ENCODE measurements at places on chromosomes 5 and 9. TPM values are rescaled to one million over a fixed set of nuclear protein-coding genes. Genes with fewer than 3 reads are reported as not detected.
A peak's percentile ranks its signal among the peaks of the same experiment; 100 is the strongest.

The ANKDD1B gene
- total RNA-seq, result 0.43 TPM

DNA sequence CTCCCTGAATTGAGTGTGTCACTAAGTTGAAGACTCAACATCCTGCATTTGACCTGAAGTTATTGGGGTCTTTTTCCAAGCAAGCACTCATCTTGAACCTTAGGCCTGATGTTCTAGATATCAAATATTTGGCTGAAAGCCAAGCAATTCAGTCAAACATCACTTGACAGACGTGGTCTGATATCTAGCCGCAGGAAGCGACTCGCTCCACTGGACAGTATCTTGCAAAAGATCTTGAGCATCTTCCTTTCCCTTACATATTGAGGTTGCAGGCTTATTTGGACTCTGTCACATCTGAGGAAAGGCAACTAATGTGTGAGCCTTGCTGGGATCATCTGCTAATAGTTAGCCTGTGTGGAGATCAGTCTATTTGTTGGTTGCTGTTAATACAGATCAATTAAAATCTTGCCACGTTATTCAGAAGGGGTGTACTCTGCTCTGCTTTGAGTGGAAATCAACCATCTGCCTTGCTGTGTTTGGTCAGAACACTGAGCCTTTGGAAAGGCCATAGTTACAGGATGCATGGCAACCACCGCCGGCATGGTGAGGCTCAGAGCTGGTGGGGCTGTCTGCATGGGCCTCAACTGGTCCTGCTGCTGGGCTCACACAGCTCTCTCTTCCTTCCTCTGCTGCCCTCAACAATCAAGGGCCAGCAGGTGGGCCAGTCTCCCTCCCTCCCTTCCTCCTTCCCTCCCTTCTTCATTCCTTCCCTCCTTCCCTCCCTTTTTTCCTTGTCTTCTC, 166.9 kb upstream of the KLF9 start:
- no peak for DNase-seq

GRCh38 chr5:103389846-103390245, 131.3 kb downstream of the MACIR start:
- DNase-seq, result no peak

- no peak for DNase-seq
These were observed 12.2 kb upstream of the HMGCR start for GRCh38 chr5:75324791-75325190.

The RETREG1 gene
- 63.7 TPM for total RNA-seq

- no peak for DNase-seq
These were observed 8.9 kb downstream of the AGXT2 start for GRCh38 chr5:35038891-35039290.

DNA sequence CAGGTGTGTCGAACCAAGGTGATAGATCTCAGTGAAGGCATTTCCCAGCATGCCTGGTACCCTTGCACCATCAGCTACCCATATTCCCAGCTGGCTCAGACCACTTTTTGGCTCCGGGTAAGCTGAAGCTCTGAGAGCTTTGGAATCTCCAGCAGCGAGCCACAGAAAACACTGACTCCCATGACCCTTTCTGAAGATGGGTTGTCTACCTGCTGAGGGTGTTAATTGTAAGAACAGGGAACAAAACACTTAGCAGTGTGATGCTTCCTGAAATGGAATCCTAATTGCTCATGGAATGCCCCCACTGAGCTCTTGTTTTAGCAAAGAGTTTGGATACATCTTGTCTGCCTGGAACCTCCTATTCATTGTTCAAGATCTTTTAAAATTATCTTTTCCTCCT, 177.7 kb downstream of the PAPPA start:
- no peak for DNase-seq

GRCh38 chr9:128247226-128247803, 28.5 kb downstream of the GOLGA2 start:
- DNase-seq, result no peak

DNA sequence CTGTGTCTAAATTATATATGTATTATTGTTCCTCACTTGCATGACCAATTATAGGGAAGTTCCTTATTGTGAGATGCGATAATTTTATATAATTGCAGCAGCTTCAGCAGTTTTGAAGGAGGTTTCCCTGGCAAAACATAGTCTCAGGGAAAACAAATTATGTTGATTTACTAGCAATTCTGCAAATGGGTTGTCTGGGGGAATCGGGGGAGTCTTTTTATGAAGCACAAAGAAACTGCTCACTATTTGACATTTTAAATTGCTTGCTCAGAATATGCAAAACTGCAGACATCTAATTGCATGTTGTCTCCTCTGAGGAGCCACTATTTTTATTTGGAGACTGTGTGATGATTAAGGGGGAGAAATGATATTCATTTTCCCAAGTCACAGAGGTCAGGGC, 361.6 kb downstream of the YTHDC2 start:
- DNase-seq, result no peak

- DNase-seq, result no peak
These were observed 94.2 kb upstream of the ZNF618 start for GRCh38 chr9:113781896-113782295.

DNA sequence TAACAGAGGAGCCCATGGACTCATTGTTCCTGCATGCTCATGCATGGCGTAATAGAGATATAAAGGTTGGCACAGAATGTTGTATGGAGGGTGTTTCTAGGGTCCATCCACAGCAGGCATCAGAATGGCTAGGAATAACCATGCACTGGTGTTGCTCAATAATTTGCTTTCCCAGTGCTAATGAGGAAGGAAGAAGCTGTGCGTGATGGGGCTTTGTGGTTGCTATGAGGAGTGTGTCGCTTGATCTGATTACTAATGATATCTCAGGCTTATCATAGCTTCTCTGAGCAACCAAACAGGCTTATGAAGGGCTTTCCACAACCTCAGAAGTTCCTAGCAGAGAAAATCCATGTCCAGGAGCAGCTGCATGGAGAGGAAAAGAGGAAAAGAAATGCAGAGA, 151.3 kb upstream of the TRPC7 start:
- DNase-seq, result no peak

GRCh38 chr5:119409235-119409815, 43.0 kb upstream of the HSD17B4 start:
- no peak for DNase-seq

- DNase-seq, result no peak
These were observed 268.6 kb upstream of the ARRDC3 start for GRCh38 chr5:91651704-91652103.

GRCh38 chr5:104126980-104127379, 564.4 kb upstream of the NUDT12 start:
- DNase-seq, result no peak

GRCh38 chr5:158532739-158533138, 567.0 kb downstream of the EBF1 start:
- no peak for DNase-seq

DNA sequence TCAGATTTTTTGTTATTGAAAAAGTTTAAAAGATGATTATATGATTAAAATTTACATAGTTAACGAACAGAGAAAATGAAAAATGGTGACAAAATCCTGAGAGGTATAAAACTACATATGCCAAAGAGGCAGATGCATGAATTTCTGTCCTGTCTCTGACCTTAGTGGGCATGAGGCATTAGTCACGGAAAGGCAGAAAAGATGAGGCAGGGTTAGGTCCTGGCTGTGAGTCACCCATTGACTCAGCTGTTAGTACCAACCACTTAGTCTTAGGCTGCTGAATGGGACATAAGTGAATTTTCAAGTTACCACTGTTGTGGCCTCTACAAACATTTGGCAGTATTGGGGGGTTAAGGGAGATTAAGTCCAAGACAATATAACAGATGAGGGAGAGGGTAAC, 33.1 kb downstream of the RASA1 start:
- DNase-seq, result no peak

The HAPLN1 gene
- 0.58 TPM for total RNA-seq

DNA sequence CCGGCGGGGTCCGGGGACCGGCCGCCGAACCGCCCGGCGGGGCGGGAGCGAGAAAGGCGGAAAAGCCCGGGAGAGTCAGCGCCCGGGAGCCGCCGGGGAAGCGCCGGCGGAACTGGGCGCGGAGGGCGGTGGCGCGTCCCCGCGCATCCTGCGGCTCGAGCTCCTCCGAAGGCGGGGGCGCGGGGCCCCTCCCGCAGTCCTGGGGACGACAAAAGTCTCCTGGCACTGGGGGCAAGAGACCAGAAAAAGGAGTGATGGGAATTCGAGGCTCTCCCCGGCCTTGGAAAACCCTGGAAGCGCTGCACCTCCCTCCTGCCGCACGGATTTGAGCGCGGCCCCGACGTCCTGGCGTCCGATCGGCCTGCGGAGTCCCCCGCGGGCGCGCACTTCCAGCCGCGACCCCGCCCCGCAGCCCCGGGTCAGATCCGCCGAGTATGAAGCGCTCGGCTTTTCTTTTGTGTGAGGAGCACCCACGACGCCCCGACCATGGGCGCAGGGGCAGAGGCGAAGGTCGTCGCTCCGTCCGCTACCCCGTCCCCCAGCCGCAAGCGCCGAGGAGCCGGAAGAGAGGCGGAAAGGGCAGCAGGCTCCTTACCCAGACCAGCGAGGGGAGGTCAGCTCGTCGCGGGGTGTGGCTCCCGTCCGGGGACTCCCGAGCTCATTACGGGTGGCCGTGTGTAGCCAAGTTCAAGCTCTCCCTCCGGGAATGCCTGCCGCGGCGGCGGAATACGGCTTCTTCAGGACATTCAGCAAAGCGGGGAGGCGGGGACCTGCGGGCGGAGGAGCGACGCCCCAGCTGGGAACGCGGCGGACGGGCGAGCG, at the start of gene EPB41L4A:
TSS of gene EPB41L4A (minus strand) at position 114 of the 822 bp plus-strand sequence. CDS start 238 bp downstream, outside the sequence.
- peak; percentile 52 for DNase-seq

DNA sequence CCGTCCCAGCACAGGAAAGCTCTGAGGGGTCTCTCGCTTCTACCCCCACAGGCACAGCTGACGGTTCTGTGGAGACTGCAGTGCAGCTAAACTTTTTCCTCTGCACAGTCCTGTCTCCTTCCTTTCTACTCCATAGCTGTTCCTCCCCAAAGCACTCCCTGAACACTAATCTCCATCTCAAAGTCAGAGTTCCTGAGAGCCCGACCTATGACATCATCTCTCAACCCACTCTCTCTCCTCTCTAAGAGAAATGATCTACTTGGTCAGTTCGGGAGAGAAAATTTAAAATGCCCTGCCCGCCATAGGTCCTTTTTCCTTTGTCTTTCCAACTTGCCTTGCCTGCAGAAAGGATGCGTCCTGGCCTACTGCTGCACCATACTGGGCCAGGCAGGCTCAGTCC, 90.6 kb downstream of the FANCC start:
- no peak for DNase-seq

The TMEM252 gene
- not detected for total RNA-seq

The EIF4E1B gene
- total RNA-seq, result not detected

GRCh38 chr5:90940227-90940995, 381.8 kb downstream of the ADGRV1 start:
- DNase-seq, result peak; percentile 59

- DNase-seq, result no peak
These were observed 47.7 kb downstream of the RXRA start for GRCh38 chr9:134373953-134374300.

The TICAM2 gene
- 3.3 TPM for total RNA-seq

DNA sequence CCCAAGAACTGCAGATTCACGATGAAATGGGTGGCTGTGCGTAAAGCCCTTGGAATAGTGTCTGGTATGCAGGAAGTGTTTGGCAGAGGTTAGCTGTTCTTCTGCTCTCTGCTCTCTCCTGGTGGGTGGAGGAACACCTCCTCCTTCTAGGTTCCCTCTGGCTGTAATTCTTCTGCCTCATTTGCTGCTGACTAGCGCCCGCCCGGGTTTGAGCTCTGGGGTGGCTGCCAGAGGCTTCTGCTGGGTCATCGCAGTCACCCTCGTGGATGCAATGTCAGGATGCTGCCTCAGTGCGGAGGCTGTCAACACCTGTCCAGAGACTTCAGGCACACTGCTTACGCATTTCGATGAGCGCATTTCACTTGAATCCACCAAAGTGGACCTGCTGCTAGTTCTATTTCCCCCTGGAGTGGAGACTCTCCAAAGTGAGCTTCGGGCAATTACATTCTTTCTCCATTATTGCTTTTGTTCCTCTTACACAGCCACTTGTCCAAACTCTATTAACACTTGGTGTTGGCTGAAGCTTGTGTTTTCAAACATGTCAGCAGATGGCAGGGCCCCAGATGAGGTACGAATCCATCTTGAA, 11.7 kb downstream of the DOCK2 start:
- DNase-seq, result no peak

GRCh38 chr9:23123048-23123632, 676.5 kb downstream of the DMRTA1 start:
- DNase-seq, result peak; percentile 13

The ABCA1 gene
- 36.4 TPM for total RNA-seq

The SLC6A19 gene
- 179 TPM for total RNA-seq

The CCDC192 gene
- total RNA-seq, result not detected

DNA sequence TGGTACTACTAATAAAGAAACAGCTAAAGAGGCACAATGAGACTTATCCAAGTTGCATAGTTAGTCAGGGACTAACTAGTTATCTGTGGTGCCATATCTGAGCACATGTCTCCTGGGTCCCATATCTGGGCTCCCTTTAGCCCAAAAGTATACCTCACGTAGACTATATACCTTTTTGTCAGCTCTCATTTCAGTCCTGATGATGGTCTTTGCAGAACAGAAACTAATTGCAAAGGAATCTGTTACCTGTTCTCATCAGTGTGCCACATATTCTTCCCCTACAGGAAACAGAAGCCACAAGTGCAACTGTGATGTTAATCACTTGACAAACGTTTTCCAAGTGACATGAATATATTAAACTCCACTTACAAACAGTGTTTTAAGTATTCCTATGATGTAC, 395.2 kb downstream of the KIAA0825 start:
- DNase-seq, result no peak

DNA sequence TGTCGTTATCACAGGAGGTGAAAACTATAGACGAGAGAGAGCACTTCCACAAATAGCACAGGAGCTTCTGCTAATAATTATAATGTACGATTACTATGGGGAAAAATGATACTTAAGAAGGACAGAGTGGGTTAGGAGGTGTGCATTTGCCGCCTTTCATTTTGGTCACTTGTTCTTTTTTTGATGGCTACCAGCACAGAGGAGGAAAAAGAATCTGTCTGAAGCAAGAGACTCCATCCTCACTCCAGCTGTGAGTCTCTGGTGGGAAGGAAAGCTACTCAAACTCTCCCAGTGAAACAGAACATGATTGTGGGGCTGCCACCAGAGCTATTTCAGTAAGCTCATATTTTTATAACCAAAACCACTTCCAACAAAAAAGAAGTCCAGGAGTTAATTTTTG, 270.4 kb upstream of the TMEM161B start:
- no peak for DNase-seq

GRCh38 chr5:71974165-71974564, 133.1 kb upstream of the MAP1B start:
- no peak for DNase-seq

The ZBED3 gene
- 16.6 TPM for total RNA-seq
